Colonic mucosa (tissue), 4 donors: ENCODE measurements at places on chromosomes 4 and X.
A peak's percentile ranks its signal among the peaks of the same experiment; 100 is the strongest.

DNA sequence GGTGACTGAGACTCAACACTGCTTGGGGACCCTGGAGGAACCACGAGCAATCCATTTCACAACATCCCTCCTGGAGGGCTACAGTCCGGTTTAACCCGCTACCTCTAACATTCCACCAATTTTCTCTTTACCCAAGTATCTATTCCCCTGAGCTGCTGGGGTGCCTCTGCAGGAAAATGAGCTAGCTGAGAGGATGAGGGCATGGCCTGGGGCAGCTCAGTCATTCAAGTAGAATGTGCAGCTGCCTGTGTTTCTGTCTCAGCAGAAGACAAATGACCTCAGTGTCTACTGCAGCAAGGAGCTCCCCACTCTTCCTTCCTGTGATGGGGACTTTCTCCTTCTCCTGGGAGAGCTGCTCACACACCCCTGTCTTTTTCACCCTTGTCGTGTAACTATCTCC is 120.8 kb downstream of the ZNF518B start:
- H3K36me3 ChIP-seq, result no peaks in the 10 kb centered on the region
- no peaks in the 10 kb centered on the region for H3K27me3 ChIP-seq
- DNase-seq, result no peak
- H3K27ac ChIP-seq, result no peak overlapping the region
- H3K4me1 ChIP-seq, result no peaks in the 10 kb centered on the region
- no peak overlapping the region for H3K4me3 ChIP-seq

GRCh38 chrX:29662759-29663503 is 552.4 kb upstream of the MAGEB2 start:
- DNase-seq, result no peak
- no peak overlapping the region for H3K27ac ChIP-seq
- no peaks in the 10 kb centered on the region for H3K36me3 ChIP-seq
- no peaks in the 10 kb centered on the region for H3K4me1 ChIP-seq
- no peaks in the 10 kb centered on the region for H3K27me3 ChIP-seq
- no peak overlapping the region for H3K4me3 ChIP-seq

GRCh38 chr4:141860974-141861373 is 224.6 kb downstream of the IL15 start:
- no peaks in the 10 kb centered on the region for H3K27me3 ChIP-seq
- no peak for DNase-seq
- H3K36me3 ChIP-seq, result no peaks in the 10 kb centered on the region

DNA sequence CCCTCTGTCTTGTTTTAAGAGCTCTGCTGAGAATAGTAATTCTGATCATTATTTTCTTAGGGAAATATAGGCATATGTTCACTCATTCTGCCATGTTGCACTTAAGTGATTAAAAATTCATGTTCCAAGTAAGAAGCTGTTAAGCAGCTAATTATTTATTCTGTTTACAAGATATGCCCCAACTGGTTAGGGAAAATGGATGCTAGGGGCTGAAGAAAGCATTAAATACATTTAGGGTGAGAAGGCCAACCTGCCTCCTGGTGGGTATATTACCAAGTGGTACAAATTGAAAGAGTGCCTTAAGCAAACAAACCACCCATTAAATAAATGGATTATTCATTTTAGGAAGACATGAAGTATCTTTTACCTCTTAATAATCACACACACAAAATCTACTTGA is 392.6 kb upstream of the EPHA5 start:
- H3K27me3 ChIP-seq, result no peaks in the 10 kb centered on the region
- no peak for DNase-seq
- H3K4me3 ChIP-seq, result no peak overlapping the region
- H3K36me3 ChIP-seq, result no peaks in the 10 kb centered on the region

- no peak overlapping the region for H3K27ac ChIP-seq
- no peaks in the 10 kb centered on the region for H3K27me3 ChIP-seq
- H3K4me3 ChIP-seq, result no peak overlapping the region
- no peaks in the 10 kb centered on the region for H3K36me3 ChIP-seq
- DNase-seq, result no peak
Observed at GRCh38 chr4:109990261-109991257, 77.9 kb downstream of the EGF start.

GRCh38 chr4:102299354-102300107 is 45.8 kb downstream of the SLC39A8 start:
- H3K36me3 ChIP-seq, result no peaks in the 10 kb centered on the region
- H3K27ac ChIP-seq, result no peak overlapping the region
- no peak overlapping the region for H3K4me3 ChIP-seq
- H3K4me1 ChIP-seq, result no peaks in the 10 kb centered on the region
- H3K27me3 ChIP-seq, result no peaks in the 10 kb centered on the region

DNA sequence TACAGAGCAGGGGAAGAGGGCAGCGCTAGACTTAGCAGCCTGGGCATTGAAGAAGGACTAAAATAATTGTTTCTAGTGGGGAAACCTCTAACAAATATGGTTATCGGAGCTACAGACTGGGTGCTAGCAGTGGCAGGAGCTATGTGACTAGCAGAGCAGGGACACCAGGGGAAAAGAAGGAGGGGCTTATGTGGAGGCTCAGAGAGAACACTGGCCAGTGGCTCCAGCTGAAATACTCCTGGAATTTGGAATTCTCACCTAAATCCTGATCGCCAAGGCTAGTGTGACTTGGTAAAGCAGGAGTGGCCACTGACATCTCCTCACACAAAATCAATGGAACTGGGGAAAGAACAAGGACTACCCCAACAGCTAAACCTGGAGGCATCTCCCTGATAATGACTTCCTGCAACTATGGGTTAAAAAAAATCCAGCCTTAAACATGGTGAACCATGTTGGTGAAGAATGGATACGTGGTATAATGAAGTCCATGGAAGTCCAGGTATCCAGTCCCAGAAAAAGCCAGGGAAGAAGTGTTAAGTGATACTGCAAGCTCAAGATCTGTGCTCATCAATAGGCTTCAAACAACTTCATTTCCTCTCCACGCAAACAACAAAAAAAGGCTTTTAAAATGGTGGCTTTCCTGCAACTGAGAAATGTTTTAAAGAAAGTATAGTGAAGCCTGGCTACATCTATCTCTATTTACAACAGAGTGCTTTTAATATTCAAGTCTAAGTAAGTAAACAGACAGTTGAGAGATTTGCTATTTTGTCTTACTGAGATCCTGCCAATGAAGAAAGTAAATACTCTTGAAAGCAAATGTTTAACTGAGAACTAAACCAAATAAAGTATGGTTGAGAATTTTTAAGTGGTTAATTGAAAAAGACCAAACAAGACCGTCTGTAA is 1.8 kb downstream of the TAPT1 start:
- no peaks in the 10 kb centered on the region for H3K36me3 ChIP-seq
- no peak for DNase-seq
- H3K27me3 ChIP-seq, result no peaks in the 10 kb centered on the region
- H3K4me3 ChIP-seq, result peak overlapping the region; percentile 57
- H3K4me1 ChIP-seq, result peaks cover 18% of the 10 kb centered on the region
- peak overlapping the region; percentile 0 for H3K27ac ChIP-seq

- H3K27me3 ChIP-seq, result no peaks in the 10 kb centered on the region
- no peak overlapping the region for H3K4me3 ChIP-seq
- no peaks in the 10 kb centered on the region for H3K36me3 ChIP-seq
- H3K4me1 ChIP-seq, result no peaks in the 10 kb centered on the region
Observed at GRCh38 chrX:50941638-50942037, 31.1 kb downstream of the BMP15 start.

DNA sequence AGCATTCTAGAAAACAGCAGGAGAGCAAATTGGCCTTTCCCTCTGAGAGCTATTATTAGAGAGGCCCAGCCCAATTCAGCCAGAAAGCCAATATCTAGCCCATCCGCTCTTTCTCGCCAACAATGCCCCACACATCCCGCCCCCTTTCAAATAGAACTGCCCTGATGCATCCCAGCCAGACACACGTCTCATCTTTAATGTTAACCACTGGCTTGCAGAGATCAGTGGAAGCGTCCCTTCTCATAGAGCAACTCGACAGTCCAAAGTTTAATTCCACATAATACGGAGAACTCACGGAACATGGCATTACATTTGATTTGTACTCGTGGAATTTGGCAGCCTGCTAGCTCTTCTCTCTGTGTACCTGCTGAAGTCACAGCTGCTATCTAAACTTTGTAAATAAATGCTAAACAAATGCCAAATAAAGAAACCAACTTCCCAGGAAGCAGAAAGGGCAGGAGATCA is 304.4 kb downstream of the DHX15 start:
- H3K27ac ChIP-seq, result no peak overlapping the region
- H3K27me3 ChIP-seq, result no peaks in the 10 kb centered on the region
- no peak overlapping the region for H3K4me3 ChIP-seq
- no peaks in the 10 kb centered on the region for H3K4me1 ChIP-seq

- DNase-seq, result no peak
- no peak overlapping the region for H3K27ac ChIP-seq
- H3K27me3 ChIP-seq, result no peaks in the 10 kb centered on the region
- no peaks in the 10 kb centered on the region for H3K4me1 ChIP-seq
- no peak overlapping the region for H3K4me3 ChIP-seq
Observed at GRCh38 chr4:88779431-88779830, 81.8 kb upstream of the NAP1L5 start.

DNA sequence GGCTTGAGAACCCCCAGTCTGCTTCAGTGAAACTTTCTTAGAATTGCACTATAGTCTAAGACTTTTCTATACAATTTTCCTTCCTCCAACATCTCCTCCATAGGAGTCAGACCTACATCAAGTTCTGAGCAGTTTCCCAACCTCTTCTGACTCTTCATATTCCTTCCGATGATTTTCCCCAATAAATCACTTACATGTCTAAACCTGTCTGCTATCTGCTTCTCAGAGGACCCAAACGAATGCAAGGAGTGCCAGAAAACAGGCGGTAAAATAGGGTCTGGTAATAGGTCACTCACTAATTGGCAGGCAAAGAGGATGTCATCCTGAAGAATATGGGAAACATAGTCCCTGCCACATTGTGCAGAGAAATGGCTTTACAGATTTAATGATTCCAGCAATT is 153.9 kb downstream of the PCDH18 start:
- H3K36me3 ChIP-seq, result no peaks in the 10 kb centered on the region
- no peak overlapping the region for H3K27ac ChIP-seq
- no peaks in the 10 kb centered on the region for H3K4me1 ChIP-seq
- DNase-seq, result no peak
- no peak overlapping the region for H3K4me3 ChIP-seq
- no peaks in the 10 kb centered on the region for H3K27me3 ChIP-seq

DNA sequence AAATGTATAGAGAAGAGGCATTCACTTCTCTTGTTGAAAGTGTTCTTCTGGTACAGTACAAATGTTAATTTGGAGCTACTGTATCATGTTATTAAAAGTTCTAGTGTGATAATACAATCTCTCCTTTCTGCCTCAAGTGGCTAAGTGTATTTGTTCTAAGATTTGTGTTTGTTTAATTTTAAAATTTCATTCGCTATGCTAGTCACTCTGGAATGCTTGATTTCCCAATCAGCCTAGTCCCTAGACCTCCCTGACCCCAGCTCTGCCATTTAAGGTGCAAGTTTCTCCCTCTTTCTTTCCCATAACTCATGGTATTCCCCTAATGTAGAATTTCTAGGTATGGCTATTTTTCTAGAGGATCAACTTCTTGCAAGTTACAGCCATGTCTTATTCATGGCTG is 817.4 kb downstream of the STIM2 start:
- no peaks in the 10 kb centered on the region for H3K36me3 ChIP-seq
- H3K27me3 ChIP-seq, result no peaks in the 10 kb centered on the region
- H3K4me3 ChIP-seq, result no peak overlapping the region
- H3K27ac ChIP-seq, result no peak overlapping the region
- no peak for DNase-seq

- H3K4me1 ChIP-seq, result no peaks in the 10 kb centered on the region
- H3K4me3 ChIP-seq, result no peak overlapping the region
- no peaks in the 10 kb centered on the region for H3K36me3 ChIP-seq
Observed at GRCh38 chr4:18938343-18939099, 917.0 kb upstream of the LCORL start.

- no peak for DNase-seq
- H3K4me3 ChIP-seq, result no peak overlapping the region
- no peak overlapping the region for H3K27ac ChIP-seq
- H3K36me3 ChIP-seq, result no peaks in the 10 kb centered on the region
- no peaks in the 10 kb centered on the region for H3K4me1 ChIP-seq
- H3K27me3 ChIP-seq, result no peaks in the 10 kb centered on the region
Observed at GRCh38 chrX:1807301-1807731, 192.5 kb downstream of the ASMT start.

- no peak overlapping the region for H3K4me3 ChIP-seq
- H3K36me3 ChIP-seq, result no peaks in the 10 kb centered on the region
- H3K4me1 ChIP-seq, result no peaks in the 10 kb centered on the region
- no peak overlapping the region for H3K27ac ChIP-seq
Observed at GRCh38 chrX:9515489-9515888, 50.6 kb downstream of the TBL1X start.

DNA sequence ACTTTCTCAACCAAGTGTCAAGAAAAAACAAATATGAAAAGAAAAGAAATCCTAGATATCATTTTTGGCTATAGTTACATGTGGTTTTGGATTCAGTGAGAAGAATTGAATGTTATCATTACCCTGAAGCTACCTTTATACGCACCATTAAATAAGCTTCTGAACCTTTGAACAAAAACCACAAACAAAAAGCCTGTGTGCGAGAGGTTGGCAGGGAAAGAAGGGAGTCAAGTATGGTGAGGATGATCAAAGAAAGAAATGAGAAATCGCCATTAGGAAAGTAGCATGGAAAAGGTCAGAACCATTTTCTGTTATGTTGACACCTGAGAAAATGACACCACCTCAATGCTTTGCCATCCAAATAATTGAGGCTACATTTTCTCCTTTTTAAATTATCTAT is 1.2 kb upstream of the SLC7A11 start:
- no peaks in the 10 kb centered on the region for H3K36me3 ChIP-seq
- H3K4me1 ChIP-seq, result no peaks in the 10 kb centered on the region
- no peak overlapping the region for H3K4me3 ChIP-seq
- peak overlapping the region; percentile 88 for H3K27ac ChIP-seq
- no peak for DNase-seq

- H3K4me3 ChIP-seq, result no peak overlapping the region
- no peak for DNase-seq
Observed at GRCh38 chr4:3308691-3309090, 15.9 kb downstream of the RGS12 start.

- peak; percentile 4 for DNase-seq
- no peak overlapping the region for H3K4me3 ChIP-seq
- no peak overlapping the region for H3K27ac ChIP-seq
Observed at GRCh38 chrX:1476682-1477081, 24.0 kb upstream of the ASMTL start.

DNA sequence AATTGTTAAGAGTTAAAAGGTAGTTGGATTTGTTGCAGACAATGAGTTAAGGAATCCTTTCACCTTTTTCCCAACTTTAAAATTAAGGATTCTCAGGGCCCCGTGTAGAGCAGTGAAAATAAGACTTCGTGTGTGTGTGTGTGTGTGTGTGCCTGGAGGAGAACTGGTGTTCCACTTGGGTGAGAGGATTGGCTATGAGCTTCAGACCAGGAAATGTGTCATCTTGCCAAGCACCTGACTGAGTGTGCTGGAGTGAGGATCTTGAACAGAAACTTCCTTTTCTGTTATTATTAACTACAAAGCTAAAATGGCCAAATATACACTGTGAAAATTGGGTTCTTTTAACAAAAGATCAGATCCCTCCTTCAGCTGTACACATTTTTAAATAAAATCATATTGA is 113.1 kb upstream of the VCX2 start:
- H3K27ac ChIP-seq, result no peak overlapping the region
- no peak overlapping the region for H3K4me3 ChIP-seq
- H3K36me3 ChIP-seq, result no peaks in the 10 kb centered on the region
- H3K27me3 ChIP-seq, result no peaks in the 10 kb centered on the region

- H3K27ac ChIP-seq, result no peak overlapping the region
- no peak overlapping the region for H3K4me3 ChIP-seq
- no peaks in the 10 kb centered on the region for H3K4me1 ChIP-seq
- DNase-seq, result no peak
- no peaks in the 10 kb centered on the region for H3K36me3 ChIP-seq
- no peaks in the 10 kb centered on the region for H3K27me3 ChIP-seq
Observed at GRCh38 chr4:24668956-24669355, 84.6 kb upstream of the DHX15 start.
